ENCODE measurements at places on chromosomes 1 and 21.

- no peak for DNase-seq
Measured at GRCh38 chr1:233614173-233614742, 352 bp downstream of the KCNK1 start.

- DNase-seq: no peak
Measured at GRCh38 chr1:234963904-234964702, 164.5 kb downstream of the TOMM20 start.

DNA sequence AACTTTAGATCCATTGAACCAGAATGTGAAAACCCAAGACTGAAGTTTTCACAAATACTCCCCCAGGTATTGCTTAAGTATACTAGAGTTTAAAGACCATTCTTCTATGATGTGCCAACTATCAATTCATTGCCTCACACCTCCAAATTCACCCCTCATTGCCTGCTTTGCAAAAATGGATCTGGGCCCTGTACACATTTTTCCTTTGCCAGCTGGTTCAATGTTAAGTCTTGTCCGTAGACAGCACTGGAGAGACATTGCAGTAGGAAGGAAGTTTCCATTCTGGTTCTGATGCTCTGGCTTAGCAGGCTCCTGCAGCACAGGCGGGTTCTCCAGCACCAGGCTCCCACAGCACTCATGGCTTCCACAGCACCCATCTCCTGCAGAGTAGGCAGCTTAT, 130.0 kb downstream of the PROX1 start:
- DNase-seq: no peak

DNA sequence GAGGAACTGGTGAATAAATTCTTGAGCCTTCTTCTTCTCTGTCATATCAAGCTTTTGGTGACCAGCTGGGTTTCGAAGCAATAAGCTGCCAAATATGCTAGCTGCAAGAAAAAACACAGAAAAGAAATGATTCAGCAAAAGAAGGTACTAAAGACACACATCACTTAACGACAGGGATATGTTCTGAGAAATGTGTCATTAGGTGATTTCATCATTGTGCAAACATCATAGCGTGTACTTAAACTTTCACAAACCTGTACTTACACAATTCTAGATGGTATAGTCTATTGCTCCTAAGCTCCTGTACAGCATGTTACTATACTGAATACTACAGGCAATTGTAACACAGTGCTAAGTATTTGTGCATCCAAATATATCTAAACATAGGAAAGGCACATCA, 2.9 kb upstream of the MTF1 start:
- DNase-seq: peak; percentile 78

DNA sequence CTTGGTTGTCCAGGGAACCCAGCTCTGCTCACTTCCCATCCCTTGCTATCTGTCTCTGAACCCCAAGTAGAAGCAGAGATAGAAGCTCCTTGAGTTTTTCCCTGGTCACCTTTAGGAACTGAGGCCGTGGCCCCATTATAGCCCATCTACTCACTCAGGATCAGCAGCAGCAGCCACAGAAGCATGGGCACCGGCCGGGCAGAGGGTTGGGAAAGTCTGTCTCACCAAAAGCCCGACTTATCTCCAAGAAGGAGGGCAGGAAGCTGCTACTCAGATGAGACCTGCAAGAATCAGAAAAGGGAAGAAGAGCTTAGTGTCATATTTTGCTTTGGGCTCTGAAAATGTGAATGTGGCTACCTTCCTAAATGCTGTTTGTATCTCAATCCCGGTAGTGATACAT, 264 bp downstream of the FCRL3 start:
- no peak for DNase-seq

DNA sequence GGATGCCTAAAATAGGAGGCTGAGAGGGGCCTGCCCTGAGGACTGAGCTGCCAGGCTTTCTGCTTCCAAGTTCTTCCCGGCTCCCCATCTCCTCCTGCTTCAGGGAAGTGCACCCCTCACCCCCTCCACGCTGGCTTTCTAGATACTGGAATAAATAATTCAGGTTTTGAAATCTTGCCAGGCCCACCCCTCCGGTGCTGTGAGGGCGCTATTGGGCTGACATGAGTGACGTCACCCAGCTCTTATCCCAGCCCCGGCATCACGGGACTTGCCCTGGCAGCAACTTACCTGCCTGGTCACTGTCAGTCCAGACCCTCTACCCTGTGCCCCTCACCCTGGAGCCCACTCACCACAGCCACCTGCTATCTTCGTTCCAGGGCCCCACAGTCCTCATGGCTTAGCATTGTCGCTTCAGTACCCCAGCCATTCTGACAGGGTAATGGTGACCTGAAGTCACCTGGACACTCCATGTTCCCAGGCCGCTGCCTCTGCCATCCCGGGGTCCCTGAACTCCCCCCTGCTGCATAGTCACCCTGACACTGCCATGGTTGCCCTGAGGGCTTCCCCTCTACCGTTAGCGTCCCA, 819 bp upstream of the GPR3 start:
- peak; percentile 69 for DNase-seq

DNA sequence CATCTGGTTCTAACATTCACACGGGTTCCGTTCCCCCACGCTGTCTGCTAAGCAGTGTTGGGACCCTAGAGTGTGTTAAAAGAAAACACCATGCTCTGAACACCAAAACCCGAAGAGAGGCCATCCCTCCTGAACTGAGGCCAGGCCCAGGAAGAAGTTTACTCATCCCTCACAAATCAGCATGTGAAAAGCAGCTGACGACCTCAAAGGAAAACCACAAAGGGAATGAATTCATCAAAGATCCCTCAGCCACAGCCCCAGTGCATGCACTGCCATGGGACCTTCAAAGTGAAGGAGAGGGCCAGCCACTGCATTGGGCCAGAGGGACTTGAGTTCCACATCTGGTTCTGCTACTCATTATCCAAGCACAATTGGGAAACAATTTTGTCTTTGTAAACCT, 7.0 kb upstream of the PSEN2 start:
- DNase-seq: no peak

DNA sequence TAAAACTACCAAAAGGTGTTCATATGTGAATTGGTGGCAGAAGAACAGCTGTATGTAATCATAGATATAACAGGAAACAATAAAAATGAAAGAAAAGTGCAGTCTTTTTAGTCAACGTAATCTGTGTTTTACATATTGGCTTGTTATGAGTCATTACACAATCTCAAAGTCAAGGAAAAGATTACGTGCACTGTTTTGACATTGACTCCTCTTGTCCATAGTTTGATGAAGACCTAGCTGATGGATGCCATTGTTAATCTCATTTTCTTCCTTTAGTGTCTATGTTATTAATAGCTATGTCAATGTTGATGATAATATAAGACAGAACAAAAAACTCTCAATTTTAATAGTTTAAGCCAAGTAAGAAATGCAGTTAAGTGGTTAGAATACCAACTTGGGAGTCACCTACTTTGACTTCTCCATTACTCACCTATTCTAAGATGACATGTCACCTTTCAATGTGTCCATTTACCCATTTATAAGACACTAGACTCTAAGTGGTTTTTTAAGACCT, 84.5 kb upstream of the SAMSN1 start:
- DNase-seq: no peak

GRCh38 chr1:79457562-79458224, 451.2 kb upstream of the ADGRL4 start:
- DNase-seq: no peak

DNA sequence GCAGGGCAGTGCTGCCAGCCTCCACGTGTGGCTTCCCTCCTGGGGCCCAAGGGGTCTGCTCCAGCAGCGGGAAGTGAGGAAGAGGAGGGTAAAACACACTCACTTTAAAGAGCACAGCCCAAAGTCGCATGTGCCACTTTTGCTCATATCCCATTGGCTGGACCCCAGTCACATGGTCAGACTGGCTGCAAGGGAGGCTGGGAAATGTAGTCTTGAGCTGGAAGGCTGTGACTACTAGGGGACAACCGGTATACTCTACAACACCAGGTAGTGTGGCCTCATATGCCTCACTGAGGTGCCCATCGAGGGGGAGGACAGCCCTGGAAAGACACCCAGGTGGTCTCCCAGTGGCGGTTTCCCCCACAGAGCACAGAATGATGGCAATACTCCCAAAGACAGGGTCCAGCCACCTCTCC, 45.2 kb downstream of the CAMK2N1 start:
- no peak for DNase-seq

DNA sequence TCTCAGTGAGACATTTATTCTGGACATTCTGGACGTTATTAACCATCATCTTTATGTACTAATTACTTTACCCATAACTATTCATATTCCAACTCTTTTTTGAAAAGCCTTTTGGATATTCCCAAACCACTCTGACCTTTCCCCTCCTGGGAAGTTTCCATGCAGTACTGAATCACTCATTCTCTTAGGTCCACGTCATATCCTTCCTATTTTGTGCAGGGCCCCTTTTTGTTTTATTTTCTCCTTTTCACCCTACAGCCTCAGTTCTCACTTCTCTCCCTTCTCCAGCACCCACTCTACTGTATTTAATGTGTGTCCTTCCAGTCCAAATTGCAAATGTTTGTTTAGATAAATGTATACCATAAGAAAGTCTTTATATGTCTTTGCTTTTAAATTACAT, 16.4 kb upstream of the ATP1A1 start:
- no peak for DNase-seq

DNA sequence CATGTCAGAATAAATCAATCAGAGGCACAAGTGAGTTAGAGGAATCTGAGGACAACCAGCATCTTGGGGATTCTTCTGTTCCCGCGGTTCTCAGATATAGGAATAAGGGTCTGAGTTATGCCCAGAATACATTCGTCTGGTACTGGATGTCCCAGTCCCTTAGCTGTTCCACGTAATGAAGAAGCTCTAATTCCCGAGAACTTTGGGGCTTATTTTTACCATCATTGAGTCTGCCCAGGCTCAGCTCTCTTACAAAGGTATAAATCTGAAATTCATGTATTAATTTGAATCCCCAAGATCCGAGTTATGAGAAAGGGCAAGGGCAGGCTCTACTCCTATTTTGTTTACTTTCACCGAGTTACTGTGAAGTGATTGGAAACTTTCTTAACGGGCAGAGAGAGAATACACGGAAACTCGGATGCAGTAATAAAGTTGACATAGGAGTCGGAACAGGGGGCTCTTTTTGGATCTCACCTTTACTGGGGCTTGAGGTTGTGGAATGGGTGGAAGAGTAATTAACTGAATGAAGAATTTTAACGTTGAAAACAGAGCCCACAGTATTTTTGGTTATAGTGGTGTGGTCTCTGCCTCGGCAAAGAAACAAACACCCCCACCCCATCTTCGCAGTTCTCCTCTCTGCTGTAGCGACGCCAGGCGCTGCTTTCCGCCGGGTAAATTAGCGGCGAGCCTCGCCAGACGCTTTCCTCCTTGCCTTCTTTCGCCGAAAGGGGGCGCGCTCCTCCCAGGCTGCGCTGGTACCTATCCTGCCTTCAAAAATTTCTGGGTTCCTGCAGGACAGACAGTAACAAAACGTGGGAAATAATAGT, 7.1 kb downstream of the PRRX1 start:
- DNase-seq: no peak

DNA sequence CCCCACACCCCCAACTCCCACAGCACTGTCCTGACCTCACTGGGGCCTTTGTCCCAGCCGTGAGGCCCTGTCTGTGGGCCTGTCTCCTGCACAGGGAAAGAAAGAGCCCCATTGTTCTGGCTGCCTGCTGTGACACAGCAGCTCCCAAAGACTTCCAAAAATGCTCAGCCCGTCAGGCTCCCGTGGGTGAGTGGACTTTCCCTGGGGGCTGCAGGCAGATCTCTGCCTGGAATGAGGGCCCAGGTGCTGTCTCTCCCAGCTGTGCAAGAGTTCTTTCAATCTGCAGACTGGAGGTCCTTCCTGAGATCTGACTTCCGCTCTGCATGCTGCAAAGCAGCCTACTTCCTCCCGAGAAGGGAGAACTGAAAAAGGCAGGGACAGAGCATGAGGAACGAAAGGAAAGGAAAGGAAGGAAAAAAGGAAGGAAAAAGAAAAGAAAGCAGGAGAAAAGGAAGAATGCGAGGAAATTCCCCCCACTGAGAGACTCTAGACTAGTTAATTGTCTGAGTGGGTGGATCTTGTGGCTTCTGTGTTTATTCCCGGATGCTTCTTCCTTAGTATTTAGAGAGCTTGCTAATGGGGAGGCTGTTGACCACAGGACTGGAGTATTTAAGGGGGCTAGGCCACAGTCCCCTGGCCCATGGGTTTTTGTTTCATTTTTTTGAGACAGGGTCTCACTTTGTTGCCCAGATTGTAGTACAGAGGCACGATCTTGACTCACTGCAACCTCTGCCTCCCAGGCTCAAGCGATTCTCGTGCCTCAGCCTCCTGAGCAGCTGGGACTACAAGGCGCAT, 15.0 kb downstream of the NES start:
- no peak for DNase-seq

DNA sequence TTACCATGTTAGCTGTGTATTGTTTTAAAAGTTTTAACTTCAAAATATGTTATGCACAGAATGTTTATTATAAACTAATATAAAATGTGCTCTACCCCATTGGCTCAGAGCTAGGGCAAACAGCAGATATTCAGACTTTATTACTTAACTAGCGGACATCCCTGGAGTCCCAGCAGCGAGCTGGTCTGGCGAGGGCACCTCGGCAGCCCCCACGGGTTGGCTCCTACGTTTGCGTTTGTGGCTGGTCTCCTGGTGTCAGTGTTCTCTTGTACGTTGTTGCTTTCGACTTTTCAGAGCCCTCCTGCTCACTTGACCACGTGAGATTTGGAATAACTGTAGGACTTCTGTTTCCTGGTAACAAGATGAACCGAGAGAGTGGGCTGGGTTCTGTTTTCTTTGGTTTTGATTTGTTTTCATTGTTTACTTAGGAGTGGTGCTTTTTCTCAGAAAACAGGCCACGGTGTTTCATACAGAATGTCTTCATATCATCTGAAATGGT, 44.5 kb downstream of the CBS start:
- no peak for DNase-seq

- no peak for DNase-seq
Measured at GRCh38 chr1:222171005-222171404, 376.9 kb downstream of the HHIPL2 start.

Measured in NCI-H2227 treated with DMSO at 0.1 percent for 48 hours (cell line).